Right lung (tissue), 10 donors: ENCODE measurements at places on chromosomes 13 and 19. TPM values are rescaled to one million over a fixed set of nuclear protein-coding genes. Genes with fewer than 3 reads are reported as not detected.
A peak's percentile ranks its signal among the peaks of the same experiment; 100 is the strongest.

Gene SF3A2
- polyA plus RNA-seq, result 98.0 TPM

DNA sequence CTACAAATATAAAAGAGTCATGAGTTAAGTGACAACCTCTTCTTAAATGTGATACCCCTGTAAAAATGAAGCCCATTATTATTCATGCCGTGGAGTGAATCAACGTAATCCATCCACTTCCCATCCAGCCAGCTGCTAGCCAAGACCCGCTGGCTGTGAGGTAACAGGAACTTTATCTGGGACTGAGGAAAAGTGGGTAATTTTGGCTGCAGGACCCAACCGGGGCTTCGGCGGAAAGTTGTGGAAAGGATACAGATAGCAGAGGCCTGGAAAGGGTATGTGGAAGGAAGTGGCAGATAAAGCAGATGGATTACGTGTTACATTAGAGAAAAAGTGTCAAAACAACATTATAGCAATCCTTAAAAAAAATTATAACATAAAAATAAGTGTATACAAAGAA lies 48.3 kb downstream of the SLC7A1 start:
- DNase-seq, result no peak

- peak; percentile 40 for DNase-seq
Observed at GRCh38 chr13:33918199-33918932, 100.4 kb downstream of the RFC3 start.

DNA sequence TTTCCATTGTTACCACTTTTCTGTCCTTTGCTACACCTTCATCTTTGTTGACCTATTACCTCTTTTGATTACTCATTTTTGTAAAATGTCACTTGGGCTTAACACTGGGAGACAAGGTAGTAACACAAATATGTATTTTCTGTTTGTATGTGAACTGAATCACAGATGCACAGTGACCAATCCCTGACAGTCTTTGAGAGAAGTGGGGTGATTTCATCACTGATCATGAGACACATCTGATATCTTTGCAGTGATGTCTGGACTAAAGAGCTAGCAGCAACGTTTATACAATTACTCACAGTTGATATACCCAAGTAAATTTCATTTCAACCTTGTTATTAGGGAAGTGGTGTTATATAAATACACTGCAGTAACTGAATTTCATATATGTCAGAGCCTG lies 1397.4 kb upstream of the SPRY2 start:
- DNase-seq, result no peak

DNA sequence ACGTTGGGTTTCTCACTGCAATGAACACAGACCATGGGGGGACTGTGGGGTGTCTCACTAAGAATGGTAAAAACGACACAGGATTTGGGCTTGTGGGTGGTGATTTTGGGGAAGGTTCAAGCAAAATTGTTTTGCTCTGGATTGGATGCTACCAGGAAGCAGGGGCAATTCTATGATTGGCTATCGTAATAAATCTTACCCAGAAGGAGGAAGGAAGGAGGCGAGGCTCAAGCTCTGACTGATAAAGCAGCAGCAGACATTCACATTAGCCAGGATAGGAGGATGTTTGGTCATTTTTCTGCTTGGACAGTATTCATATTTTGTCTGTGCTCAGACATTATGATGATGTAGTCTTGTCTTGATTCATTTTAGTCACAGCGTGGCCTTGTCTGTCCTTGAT lies 1.5 kb downstream of the ZNF576 start:
- DNase-seq, result no peak
